Stimulated activated CD8-positive, alpha-beta memory T cell treated with anti-CD3 and anti-CD28 coated beads, Interleukin-4, amount 100 ng/mL, for 4 hours (primary cell): ENCODE measurements at places on chromosomes 11 and 22.

DNA sequence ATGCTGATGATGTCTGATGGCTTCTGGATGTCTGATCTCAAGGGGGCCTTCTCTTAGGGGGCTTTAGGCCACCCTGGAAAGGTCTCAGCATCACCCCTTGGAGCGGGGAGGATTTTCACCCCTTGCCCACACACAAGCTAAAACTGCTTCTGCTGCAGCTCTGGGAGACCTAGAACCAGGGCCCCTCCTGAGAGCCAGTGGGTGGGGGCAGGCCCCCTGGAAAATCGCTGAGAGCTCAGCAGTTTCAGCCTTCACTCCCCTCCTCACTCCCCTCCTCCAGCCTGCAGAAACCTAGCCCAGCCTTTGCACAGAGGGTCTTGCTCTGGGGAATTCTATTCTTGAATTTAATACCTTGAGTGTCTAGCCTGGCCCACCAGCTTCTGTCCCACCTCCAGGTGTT, 17.2 kb downstream of the CD6 start:
- no peak for DNase-seq

- no peak for DNase-seq
Measured at GRCh38 chr11:4662876-4663275, 19.1 kb downstream of the OR51E1 start.

DNA sequence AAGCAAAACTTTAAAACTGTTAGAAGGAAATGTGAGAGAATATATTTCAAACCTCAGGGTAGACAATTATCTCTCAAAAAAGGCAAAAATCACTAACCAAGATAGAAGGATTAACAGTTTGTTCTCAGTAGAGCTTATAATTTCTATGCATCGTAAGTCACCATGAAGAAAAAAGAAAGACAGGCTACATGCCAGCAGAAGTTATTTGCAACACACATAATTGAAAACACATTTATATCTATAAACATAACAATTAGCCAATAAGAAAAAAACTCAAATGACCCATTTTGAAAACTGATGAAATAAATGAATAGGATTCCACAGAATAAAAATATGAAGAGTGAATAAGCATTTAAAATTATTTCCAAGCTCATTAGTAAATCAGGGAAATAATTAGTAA, 24.4 kb upstream of the SNX19 start:
- no peak for DNase-seq

GRCh38 chr11:119666061-119666460, 62.9 kb downstream of the NECTIN1 start:
- no peak for DNase-seq

GRCh38 chr11:117866526-117866925, 9.9 kb downstream of the FXYD6 start:
- DNase-seq = no peak

DNA sequence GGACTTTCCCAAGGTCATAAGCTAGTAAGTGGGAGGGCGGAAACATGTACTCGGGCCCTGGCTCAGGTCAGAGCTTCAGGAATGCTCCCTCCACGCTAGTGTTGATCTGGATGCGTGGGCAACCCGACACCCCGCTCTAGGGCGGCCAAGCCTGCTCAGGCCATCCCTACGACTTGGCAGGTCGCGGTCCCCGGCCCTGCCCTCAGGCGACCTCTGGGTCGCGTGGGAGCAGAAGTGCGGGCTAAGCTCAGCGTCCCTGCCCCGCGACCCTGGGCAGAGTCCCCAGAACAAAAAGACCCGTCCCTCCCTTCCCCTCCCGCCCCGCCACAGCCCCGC, 781 bp upstream of the TEF start:
- no peak for DNase-seq

DNA sequence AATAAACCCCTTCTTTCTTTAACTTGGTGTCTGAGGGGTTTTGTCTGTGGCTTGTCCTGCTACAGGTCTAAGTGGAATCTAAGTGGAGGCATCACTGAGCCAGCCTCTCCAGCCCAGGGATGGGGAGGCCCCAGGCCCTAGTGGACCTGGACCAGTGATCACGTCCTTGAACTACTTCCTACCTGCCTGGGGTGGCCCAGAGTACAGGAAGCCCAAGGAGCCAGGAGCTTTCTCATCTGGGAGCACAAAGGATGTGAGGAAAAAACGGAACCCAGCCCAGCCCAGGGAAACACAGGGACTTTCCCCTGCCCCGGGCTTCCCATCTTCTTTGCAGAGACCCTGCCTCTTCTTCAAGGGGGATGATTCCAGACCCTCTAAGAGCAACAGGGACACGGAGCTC, 3.5 kb upstream of the CD5 start:
- no peak for DNase-seq

DNA sequence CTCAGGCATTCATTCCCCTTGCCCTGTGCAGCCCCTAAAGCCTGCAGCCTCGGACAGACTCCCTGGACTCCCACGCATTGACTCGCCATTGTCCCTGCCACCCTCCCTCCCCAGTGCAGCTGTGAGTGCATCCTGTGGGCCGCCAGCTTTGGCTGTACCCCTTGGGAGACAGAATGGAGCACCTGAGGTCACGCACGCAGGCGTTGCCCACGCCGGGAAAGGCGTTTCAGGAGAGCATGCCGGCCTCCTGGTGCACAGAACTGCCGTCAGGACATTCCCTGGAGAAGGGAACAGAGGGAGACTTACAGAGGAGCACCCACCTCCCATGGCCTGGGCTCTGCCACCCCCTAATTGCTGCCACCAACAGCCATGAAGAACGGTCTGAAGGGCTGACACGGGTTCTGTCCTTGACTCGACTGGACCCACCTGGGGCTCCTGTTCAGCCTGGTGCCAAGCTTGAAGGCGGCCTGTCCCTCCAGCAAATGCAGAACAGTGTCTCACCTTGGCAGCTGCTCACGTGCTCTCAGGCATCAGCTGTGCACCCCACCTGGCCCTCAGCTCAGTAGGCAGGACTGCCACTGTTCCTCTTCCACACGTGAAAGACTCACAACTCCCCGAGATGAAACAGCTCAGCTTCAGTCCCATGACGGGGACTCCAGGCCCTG, 503.8 kb downstream of the BRD1 start:
- no peak for DNase-seq

- DNase-seq = no peak
Measured at GRCh38 chr11:66172146-66172545, 96.3 kb upstream of the RAB1B start.

- no peak for DNase-seq
Measured at GRCh38 chr11:3381794-3382193, 2.8 kb upstream of the ZNF195 start.

DNA sequence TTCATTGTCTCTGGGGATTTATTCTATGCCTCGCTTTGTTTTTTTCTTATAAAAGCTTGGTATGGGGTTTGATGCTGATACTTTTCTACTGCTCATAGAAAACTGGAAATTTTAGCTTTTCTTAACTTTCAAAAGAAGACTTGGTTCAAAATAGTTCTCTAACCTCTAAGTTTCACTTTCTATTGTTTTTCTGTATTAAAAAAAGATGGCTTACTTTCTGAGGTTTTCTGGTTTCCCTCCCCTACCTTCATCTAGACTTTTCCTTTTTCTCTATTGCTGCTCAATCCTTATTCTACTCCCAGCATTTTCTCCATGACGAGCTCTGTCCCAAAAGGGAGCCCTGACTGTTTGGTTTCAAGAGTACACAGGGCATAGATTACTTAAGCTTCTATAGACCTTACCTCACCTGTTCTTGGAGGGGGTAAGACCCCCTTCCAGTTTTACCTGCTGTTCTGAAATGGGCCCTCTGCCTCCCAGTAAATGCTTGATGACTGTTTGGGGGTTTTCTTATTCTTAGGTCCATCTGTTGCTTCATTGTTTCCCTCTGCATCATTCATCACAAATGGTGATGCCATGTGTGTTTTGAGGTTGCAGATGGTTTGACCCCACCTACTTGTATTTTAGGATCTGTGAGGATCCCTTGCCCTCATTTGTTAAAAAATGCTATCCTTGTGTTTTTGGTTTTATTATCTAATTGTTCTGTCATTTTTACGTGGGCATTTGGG, 29.5 kb downstream of the DNHD1 start:
- no peak for DNase-seq

GRCh38 chr11:75148436-75148983, 2.4 kb upstream of the SLCO2B1 start:
- DNase-seq = no peak

GRCh38 chr22:38736257-38736570, 19.6 kb downstream of the SUN2 start:
- no peak for DNase-seq

DNA sequence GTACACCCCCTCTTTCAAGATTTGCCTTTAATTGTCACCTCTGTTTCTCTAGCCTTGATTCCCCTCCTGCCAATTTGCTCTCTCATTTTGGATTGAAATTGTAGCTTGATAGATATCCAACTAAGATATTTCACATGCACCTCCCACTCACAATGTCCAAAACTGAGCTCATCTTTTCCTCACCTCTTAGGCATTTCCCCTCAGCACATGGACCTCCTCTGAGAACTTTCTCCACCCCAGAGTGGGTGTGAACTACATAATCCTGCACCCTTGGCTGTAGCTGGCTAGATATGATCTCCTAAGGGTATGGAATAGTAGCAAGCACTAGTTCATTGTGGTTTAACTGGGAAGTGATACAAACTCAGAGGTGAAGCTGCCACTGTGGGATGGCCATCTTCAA, 91.5 kb upstream of the SESN3 start:
- no peak for DNase-seq

GRCh38 chr11:91585035-91585801, 639.4 kb upstream of the FAT3 start:
- no peak for DNase-seq

DNA sequence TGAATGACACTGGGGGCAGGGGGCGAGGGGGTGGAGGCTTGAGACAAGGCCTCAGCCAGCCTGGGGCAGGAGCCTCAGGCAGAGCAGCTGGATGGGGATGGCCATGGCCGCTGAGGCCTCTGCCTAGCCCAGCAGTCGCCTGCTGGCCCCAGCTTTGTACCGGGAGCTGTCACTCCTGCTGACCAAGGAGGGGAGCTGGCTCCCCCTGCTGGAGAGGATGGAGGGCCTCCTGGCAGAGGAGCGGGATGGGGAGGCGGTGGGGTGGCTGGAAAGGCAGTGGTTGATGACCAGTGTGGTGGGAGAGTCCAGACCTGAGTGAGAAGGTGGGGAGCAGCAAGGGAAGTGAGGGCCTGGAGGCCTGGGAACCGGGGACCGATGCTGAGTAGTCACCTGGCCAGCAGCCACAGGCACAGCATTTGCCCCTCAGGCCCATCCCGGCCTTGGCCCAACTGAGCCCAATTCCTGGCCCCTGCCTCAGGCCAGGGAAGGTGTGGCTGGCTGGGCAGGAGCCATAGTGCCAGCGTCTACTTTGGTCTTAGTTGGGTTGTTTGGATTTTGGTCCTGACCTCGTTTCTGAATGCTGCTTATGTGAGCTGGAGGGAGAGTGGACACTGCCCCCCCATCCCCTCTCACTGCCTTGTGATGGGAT, 6.0 kb upstream of the SUSD2 start:
- DNase-seq = peak; percentile 42

GRCh38 chr11:17268902-17269301, 7.6 kb upstream of the NUCB2 start:
- DNase-seq = no peak
